ENCODE measurements at places on chromosomes 7 and 10. TPM values are rescaled to one million over a fixed set of nuclear protein-coding genes. Genes with fewer than 3 reads are reported as not detected.

- no peak overlapping the region for H3K27ac ChIP-seq
- H3K27me3 ChIP-seq = no peaks in the 10 kb centered on the region
Measured at GRCh38 chr7:142030848-142031247, 35.2 kb downstream of the MGAM start.

DNA sequence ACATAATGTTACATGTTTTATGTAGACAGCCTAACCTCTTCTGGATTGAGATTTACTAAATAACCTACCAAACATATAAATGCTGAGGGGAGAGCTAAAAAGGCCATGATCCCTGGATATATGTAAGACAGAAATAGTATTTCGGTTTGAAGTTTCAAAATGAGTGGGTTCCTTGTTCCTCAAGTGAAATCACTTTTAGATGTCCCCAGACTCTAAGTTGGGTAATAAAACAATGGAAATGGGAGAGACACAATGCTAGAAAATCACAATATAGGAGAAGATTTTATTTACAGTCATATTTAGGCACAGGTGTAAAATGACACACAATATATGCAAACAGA, 56.5 kb downstream of the SHTN1 start:
- peaks cover 23% of the 10 kb centered on the region for H3K36me3 ChIP-seq
- H3K4me3 ChIP-seq = no peak overlapping the region
- H3K27me3 ChIP-seq = no peaks in the 10 kb centered on the region
- no peak overlapping the region for H3K27ac ChIP-seq

DNA sequence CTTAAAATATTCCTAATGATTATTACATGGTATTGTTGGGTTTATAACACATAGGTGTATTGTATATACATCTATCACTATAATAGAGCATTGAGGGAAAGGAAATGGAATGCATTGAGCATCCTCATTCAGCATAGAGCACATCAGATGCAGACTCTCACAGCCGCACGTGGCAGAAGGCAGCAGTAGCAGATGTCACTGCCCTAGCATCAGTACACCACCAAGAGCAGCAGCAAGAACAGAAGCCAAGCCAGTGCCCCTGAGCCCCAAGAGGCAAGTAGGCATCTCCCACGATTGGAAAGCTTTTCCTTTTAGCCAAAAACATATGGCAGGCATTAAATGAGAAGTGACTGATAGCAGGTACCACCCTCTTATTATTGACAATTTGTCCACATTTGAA, 510.0 kb downstream of the TNS3 start:
- H3K36me3 ChIP-seq = no peaks in the 10 kb centered on the region
- H3K4me3 ChIP-seq = no peak overlapping the region
- no peak for DNase-seq
- H3K4me1 ChIP-seq = no peaks in the 10 kb centered on the region
- no peak overlapping the region for H3K27ac ChIP-seq

GRCh38 chr10:5502061-5502521, 2.7 kb upstream of the CALML5 start:
- H3K4me1 ChIP-seq = peaks cover 23% of the 10 kb centered on the region
- no peak for DNase-seq
- H3K27me3 ChIP-seq = no peaks in the 10 kb centered on the region
- no peaks in the 10 kb centered on the region for H3K36me3 ChIP-seq

DNA sequence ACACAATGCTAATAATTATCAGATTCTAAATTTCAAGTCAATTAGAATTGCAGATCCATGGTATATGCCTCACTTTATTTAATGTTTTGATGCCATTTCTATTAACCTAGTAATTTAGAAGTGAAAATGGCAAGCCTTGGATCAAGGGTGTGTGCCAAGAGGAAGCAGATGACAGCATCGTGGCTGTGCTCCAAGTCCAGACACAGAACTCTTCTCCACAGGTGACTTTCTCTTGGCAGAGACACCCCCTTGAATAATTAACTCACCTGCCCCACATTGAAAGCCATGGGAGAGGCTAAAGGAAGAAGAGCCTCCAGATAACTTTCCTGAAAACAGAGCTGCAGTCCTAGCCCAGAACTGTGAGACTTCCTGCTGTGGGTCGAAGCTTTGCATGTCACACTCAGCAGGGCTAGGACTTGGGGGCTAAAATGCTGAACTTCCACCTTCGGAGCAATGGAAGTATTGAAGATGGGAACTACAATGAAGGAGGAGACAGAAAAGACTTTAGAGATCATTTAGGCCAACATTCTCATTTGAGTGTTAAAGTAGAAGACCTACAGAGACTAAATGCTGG, 996 bp upstream of the C10orf90 start:
- no peak for DNase-seq
- H3K27ac ChIP-seq = no peak overlapping the region

GRCh38 chr10:125661941-125662515, 20.9 kb downstream of the TEX36 start:
- no peaks in the 10 kb centered on the region for H3K36me3 ChIP-seq
- H3K27ac ChIP-seq = no peak overlapping the region
- no peak overlapping the region for H3K4me3 ChIP-seq
- H3K4me1 ChIP-seq = no peaks in the 10 kb centered on the region
- no peak for DNase-seq
- no peaks in the 10 kb centered on the region for H3K27me3 ChIP-seq

- no peaks in the 10 kb centered on the region for H3K4me1 ChIP-seq
- no peaks in the 10 kb centered on the region for H3K27me3 ChIP-seq
- no peaks in the 10 kb centered on the region for H3K36me3 ChIP-seq
- no peak overlapping the region for H3K4me3 ChIP-seq
- DNase-seq = no peak
Measured at GRCh38 chr7:155979566-155979965, 167.3 kb upstream of the SHH start.

Gene CFAP58
- 1.1 TPM for total RNA-seq

Gene MBL2
- total RNA-seq = not detected

Gene LIPJ
- 0.09 TPM for total RNA-seq

Gene GRM3
- total RNA-seq = not detected

Gene WEE2
- total RNA-seq = not detected
